ENCODE measurements at places on chromosomes 13 and 19.

DNA sequence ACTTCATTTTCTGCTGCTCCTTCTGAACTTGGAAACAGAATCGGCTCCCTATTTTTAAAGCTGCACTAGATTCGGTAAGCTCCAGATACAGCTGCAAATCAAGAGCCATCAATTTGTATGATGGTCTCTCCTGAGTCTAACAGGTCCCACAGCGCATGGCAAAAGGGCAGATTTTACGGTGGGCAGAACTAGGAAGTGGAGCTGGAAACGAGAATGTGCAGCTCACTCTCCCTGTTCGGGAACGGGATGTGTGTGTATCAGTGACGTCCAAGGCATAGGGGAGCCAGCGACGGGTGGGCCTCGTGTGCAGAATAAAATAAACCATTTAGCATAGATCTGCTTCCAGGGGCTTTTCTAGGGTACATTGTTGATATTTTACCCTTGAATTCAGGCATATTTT lies 74.2 kb downstream of the COL4A1 start:
- no peak for DNase-seq

DNA sequence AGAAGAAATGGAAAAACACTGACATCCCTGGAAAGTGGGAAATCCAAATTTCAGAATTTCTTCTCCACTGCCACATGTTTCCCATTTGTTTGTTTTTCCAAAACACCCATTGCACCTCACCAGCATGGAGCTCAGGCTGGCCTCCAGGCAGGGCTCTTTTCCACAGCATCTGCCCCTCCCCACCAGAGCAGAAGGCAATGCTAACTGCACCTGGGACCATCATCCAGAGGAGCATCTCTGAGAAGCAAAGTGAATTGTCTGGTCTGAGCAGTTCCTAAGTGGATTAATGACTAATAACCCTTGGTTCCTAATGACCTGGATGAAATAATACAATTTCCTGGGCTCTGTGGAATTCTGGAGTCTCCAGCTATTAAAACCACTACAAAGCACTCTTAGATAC lies 8.8 kb upstream of the CYSLTR2 start:
- no peak for DNase-seq

DNA sequence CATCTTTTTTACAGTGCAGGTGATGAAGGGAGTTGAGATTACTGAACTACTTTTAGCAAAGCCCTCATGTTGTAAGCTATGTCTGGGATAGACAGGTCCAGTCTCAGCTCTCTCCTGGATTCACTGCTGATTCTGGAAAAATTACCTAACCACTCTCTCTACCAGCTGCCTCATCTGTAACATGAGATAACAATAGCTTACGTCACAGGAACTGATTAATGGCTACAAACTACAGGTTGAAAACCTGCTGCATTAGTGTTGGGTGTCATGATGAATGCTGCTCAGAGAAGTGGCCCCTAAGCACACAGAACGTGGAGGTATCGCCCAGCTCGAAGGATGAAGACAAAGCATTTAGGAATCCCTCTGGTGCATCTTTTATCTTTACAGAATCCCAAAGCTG lies 277.8 kb downstream of the ABCC4 start:
- DNase-seq: no peak

DNA sequence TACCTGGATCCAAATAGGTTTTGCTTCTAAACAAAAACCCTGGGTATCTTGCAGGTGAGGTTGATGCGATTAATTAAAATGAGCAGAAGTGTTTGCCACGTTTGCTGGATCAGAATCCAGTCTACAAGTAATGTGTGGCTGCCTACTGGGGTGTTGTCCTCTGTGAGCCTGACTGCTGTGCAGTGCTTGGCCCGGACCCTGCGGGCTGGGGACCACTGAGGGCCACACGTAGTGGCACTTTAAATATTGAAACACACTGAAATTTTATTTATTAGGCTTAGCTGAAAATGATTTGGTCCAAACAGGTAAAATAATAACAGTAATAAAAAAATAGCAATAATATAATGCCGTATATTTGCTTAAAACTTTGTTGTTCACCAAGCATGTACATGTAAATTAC lies 338.0 kb downstream of the MYO16 start:
- no peak for DNase-seq

DNA sequence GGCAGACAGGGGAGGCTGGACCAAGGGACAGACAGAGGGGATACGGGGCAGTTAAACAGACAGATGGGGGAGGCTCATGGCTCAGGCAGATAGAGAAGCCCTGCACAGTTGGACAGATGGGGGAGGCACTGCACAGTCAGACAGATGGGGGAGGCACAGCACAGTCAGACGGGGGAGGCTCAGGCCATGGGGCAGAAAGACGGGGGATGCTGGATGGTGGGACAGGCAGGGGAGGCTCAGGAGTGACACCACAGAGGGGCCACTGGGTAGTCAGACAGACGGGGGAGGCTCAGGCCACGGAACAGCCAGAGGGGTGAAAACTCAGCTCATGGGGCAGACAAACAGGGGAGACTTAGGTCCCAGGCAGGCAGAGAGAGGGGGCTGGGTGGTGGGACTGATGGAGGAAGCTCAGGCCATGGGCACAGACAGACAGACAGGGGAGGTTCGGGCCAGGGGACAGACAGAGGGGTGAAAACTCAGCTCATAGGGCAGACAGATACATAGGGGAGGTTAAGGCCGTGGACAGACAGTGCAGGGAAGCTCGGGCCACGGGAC lies 886 bp downstream of the MFSD12 start:
- no peak for DNase-seq

DNA sequence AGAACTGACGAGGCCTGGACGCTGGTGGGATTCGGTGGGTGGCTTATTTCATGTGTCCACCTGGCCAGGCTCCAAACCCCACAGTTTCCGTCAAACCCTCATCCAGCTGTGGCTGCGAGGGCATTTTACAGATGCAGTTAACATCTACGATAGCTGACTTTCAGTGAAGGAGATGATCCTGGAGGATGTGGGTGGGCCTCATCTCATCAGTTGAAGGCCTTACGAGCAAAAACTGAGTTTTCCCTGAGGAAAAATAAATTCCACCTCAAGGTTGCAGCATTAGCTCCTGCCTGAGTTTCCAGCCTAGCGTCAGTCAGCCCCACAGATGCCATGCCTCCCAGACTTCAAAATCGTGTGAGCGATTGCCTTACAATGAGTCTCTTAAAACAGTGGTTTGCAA lies 111.1 kb upstream of the PEG3 start:
- DNase-seq: no peak

- DNase-seq: no peak
Observed at GRCh38 chr13:43388282-43389034, 365.1 kb downstream of the DNAJC15 start.

DNA sequence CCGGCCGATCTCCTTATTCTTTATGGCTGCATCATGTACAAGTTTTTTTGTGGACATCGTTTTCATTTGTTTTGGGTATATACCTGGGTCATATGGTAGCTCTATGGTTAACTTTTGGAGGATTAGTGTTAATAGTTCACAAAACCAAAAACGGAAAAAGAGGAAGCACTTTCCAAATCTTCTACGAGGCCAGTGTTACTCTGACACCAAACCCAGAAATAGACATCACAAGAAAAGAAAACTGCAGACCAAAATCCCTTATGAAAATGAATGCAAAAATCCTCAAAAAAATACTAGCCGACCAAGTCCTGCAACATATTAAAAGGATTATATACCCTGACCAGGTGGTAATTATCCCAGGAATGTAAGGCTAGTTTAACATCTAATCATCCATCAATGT lies 29.8 kb downstream of the ADGRE2 start:
- DNase-seq: no peak

DNA sequence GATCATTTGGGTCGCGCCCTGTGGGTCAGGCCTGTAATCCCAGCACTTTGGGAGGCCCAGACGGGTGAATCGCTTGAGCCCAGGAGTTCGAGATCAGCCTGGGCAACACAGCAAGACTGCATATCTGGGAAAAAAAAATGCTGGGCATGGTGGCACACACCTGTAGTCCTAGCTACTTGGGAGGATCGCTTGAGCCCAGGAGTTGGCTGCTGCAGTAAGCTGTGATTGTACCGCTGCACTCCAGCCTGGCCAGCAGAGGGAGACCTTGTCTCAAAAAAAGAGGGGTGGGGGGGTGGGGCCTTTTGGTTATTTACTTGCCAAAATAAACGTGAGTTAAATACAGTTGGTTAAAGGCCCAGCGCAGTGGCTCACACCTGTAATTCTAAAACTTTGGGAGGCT lies 9.8 kb upstream of the ZNF544 start:
- DNase-seq: no peak

DNA sequence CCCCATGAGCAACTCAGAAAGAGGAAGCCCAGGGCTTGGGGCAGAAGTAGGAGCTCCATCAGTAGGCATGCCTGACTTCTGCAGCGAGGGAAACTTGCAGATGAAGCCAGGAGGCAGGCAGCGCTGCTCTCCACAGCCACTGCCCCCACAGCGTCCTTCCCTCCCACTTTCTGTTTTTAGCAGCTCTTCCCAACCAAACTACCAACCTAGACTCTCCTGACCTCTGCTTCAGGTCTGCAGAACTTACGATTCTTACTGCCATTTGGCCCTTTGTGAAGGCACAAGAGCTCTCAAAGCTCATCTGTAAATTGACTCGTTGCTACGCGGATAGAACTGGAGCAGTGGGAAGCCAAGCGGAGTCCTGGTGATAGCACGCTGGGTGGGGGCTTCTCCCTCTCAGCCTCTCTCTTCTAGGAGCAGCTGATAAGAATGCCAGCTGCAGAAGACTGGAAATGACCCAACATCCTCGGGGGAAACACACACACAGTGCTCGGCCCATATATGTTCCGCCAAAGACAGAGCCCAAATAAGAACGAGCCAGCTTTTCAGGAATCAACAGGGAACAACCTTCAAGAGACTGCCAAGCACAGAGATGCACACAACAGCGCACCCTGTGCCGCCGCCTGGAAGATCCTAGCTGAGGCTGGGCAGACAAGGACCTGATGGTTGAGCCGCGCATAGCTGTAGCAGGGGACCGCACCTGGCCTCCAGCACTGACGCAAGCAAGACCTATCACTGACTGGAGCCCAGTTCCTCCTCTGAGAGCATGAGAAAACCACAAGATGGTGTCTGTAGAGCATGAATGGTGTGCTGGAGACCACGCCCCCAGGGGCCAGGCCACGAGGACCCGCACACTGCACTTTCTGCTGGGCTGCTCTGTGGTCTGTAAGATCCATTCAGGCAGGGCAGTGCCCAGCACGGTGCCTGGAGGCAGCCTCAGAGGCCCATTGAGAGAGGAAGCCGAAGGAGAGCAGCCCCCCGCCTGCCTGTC lies 15.9 kb upstream of the SLC35E1 start:
- DNase-seq: no peak

DNA sequence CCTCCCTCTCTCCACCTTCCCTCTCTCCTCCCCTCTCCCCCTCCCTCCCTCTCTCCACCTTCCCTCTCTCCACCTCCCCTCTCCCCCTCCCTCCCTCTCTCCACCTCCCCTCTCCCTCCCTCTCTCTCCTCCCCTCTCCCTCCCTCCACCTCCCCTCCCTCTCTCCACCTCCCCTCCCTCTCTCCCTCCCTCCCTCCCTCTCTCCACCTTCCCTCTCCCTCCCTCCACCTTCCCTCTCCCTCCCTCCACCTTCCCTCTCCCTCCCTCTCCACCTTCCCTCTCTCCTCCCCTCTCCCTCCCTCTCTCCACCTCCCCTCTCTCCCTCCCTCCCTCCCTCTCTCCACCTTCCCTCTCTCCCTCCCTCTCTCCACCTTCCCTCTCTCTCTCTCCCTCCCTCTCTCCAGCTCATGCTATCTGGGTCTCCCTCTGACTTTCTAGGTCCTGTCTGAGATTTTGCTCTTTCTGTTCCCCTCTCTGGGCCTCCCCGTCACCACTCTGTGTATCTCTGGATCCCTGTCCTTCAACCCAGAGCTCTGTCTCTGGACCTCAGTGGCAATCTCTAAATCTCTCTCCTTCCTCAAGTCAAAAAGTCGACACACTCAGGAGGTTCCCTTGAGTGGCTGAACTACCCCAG lies 3.5 kb upstream of the CNOT3 start:
- DNase-seq: no peak

GRCh38 chr19:44644402-44645016 lies 799 bp downstream of the PVR start:
- DNase-seq: no peak

GRCh38 chr19:35363001-35363590 lies 4.8 kb downstream of the FFAR3 start:
- no peak for DNase-seq

DNA sequence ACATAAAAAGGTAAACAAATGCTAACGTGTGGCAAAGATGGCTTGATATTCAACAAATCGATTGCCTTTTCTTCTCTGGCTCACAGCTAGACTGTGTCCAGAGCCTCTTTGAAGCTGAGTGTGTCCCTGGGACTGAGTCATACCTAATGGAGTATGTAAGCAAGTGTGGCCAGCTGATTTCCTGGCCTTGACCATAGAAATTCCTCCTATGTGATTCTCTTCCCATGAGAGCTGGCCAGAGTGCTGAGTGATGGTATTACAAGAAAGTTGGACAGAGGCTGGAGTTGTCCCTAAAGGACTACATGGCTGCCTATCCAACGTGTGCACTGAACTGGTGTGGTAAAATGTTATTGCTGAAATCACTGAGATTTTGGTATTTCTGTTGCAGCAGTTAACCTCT lies 320.1 kb upstream of the SLC10A2 start:
- DNase-seq: no peak

DNA sequence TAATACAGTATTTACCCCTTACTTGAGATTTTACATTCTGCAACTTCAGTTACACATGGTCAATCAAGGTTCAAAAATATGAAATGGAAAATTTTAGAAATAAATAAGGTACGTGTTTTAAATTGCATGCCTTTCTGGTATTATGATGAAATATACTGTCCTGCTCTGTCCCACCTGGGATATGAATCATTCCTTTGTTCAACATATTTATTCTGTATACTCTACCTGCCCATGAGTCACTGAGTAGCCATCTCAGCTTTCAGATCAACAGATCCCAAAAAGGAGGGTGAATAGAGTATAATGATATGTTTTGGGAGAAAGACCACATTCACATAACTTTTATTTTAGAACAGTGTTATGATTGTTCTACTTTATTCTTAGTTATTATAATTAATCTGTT lies 37.8 kb downstream of the STOML3 start:
- DNase-seq: no peak

- no peak for DNase-seq
Observed at GRCh38 chr19:6472713-6473112, 8.6 kb downstream of the CRB3 start.

- no peak for DNase-seq
Observed at GRCh38 chr19:56312787-56313657, 1.6 kb downstream of the ZSCAN5A start.

- no peak for DNase-seq
Observed at GRCh38 chr13:20193162-20193906, 596 bp upstream of the GJB2 start.

All from stimulated activated CD8-positive, alpha-beta memory T cell treated with anti-CD3 and anti-CD28 coated beads, Interleukin-4, amount 100 ng/mL, for 1 hour (primary cell).